ENCODE measurements at places on chromosomes 5 and 9. TPM values are rescaled to one million over a fixed set of nuclear protein-coding genes. Genes with fewer than 3 reads are reported as not detected.

The PDE6A gene
- not detected for total RNA-seq

The C7 gene
- total RNA-seq, result 15.2 TPM

The MRPL36 gene
- 59.7 TPM for total RNA-seq

The ABLIM3 gene
- total RNA-seq, result 16.7 TPM

The C8G gene
- total RNA-seq, result 0.13 TPM

Measured in aortic smooth muscle cell (primary cell).